ENCODE measurements at places on chromosomes 1 and 21. TPM values are rescaled to one million over a fixed set of nuclear protein-coding genes. Genes with fewer than 3 reads are reported as not detected.

GRCh38 chr1:113747376-113747775, 11.9 kb downstream of the PHTF1 start:
- no peak for DNase-seq

GRCh38 chr1:114691061-114691460, 4.3 kb downstream of the AMPD1 start:
- DNase-seq, result no peak

GRCh38 chr1:44609412-44609767, 64.9 kb downstream of the TMEM53 start:
- no peak for DNase-seq

The CXADR gene
- 3.2 TPM for total RNA-seq

GRCh38 chr1:31442648-31442994, 29.6 kb downstream of the SERINC2 start:
- no peak for DNase-seq

Measured in thymus (tissue), 14 donors.